ENCODE measurements at places on chromosomes 5 and 9.

DNA sequence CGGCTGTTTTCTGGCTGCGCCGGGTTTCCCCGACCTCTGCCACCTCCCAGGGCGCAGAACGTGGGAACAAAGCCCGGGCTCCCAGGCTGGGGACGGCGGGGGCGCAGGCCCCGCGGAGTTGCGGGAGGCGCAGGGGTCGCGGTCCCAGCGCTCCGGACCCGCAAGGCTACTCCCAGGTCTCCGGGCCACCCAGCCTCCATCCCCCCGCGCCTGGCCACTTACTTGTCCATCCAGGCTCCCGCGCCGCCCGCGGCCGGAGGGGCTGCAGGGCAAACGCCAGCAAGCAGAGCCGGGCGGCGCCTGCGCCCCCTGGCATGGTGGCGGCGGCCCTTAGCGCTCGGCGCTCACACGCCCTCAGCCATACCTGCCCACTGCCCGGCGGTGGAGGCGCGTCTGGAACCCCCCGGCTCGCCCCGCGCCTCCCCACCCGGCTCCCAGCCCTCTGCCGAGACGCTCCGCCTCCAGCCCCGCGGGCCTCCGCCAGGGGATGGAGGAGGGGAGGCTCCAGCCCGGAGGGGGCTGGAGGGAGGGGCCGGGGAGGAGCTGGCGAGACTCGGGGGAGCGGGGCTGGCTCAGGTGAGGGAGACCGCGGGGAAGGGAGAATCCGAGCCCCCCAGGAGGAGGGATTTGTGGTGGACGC, at the start of gene ADAM19:
ADAM19 (minus strand) TSS at position 395 of the 640 bp plus-strand sequence; CDS start at position 316, 79 bp downstream.
- no peak for DNase-seq

GRCh38 chr5:75756211-75756610, 39.0 kb upstream of the POC5 start:
- no peak for DNase-seq

DNA sequence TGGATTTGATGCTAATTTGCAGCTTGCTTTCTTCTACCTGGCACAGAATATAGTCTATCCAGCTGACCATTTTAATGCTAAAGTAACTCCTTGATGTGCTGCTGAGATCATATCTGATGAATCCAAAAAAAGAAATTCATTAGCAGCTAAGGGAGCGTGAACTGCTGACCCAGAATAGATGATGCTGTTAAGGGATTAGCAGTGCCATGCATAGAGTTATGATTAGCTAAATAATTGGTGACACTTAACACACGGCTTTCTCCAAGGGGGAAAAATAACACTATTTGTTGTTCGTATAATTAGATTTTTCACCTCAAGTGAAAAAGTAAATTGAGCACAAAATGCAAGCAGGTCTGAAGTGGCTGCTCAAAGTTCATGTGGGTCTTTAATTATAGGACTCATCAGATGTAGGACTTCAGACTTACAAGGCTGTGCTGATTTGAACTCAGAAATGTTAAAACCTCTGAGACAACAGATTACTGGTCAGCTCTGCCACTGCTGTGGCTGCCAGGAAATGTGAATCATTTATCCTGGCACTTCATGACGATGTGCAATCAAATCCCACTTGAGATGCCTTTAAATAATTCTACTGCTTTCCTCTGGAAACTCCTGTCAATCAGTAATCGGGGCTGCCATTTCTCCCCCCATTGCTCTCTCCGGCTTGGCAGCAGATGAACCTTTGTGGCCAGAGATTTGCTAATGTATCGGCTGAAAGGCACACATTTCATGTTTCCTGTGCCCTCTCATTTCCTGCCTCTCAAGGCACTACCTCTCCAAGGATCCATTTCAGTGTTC, 291.6 kb upstream of the C9orf72 start:
- peak; percentile 41 for DNase-seq

DNA sequence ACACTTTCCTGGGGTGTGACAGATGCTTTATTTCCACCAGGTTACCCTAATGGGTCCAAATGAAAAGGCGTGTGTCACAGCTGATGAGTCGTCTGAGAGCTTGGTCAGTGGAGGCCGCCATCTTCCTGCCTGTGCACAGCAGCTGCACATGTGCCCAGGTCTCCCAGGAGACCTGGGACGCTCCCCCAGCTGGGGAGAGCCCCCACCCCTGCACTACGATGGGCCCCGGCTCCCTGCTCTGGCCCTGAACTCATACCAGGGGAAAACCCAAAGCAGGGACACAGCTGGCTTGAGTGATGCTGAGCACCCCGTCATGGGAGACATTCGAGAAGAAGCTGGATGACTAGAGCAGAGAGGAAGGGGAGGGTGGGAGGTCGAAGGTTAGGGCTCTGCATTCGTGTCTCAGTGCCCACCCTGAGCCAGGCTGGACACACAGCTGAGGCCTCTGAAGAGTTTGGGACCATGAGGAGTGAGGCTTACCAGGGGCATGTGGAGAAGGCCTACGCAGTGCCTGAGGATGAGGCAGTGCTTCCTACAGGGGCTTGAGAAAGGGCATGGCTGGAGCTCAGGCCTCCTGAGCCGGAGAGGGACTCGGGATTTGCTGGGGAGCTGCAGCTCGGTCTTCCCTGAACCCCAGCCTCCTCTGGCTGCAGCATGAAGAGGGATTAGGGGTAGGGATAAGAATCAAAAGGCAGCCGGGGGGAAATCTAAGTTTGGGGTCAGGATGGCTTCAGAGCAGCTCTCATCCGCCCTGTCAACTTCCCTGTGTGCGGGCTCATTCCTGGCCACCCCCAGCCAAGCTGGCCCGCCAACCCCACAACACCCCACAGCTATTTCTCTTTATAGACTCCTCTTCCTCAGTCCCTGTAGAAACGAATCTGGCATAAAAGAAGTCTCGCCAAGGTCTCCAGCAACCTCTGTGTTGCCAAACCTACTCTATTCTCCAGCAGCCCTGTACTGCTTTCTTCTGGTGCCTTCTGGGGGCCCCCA, 42.2 kb upstream of the RNU6ATAC start:
- no peak for DNase-seq

- no peak for DNase-seq
These were observed 56.3 kb upstream of the ARL15 start for GRCh38 chr5:54366707-54367106.

DNA sequence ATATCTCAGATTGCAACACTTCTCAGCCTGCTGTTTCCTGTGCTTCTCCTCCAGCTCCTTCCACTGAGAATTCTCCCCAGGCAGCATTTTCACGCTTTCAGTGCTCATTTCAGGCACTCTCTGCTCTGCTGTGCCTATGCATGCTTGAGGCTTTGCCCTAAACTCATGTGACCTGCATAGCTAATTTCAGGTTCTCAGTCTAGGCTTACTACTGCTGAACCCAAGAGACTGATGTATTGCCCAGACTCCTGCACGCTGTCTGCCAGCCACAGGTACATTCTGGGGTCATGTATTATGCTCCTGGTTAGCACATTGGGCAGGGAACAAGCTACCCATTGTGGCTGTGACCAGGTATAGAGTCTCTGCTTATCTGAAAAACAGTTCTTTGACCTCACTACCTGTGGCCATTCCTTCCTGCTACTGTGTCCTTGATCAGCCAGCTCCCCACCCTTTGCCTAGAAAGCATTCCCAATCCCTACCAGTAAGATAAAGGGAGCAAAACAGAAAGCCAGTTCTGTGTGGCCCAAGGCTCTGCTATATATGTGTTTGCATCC, 34.7 kb downstream of the PIP5K1B start:
- no peak for DNase-seq

DNA sequence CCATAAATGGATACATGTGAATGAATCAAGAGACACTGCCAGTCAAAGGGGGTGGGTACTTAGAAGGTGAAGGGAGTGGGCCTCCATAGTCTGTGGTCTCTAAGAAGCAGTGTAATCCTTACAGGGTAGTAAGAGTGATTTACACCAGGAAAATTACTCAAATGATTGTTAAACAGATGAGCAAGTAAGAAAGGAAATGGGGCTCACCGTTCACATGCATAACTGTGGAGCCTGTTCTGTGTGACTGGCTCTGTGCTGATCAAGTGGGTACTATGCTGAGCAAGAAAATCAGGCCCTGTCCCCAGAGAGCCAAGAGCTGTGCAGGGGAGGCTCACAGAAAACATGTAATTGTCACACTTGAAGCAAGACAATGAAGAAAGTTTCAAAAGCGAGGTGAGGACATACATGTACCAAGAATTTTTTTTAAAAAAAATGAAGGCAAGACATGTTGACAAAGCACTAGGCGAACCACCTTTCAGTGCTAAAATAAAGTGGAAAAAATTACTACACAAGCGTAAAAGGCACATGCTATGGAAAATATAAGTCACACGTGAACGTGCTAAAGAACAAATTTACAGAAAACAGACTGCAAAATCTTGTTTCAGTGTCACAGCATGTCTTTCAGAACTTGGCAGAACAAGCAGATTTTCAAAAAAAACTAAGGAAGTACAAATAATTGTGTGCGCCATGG, 2.5 kb downstream of the BTNL8 start:
- no peak for DNase-seq

DNA sequence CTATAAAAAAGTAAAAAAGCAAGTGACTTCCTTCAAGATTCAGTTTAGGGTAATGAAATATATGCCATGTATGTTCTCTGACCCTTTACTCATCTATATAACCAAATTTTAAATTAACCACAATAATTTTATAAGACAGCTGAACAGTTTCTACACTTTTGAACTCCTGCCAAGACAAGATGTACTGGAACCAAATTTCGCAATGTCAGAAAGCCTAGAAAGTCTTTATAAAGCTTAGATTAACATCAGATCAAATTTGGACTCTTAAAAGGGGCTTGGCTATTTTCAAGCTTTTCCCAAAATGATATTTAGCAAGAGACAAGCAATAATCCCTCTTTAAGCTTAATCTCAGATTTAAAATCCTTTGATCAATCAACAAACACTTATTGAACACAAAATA, 362.6 kb downstream of the PTPRD start:
- DNase-seq = no peak

- peak; percentile 51 for DNase-seq
These were observed 29.9 kb downstream of the COL5A1 start for GRCh38 chr9:134671341-134672113.

DNA sequence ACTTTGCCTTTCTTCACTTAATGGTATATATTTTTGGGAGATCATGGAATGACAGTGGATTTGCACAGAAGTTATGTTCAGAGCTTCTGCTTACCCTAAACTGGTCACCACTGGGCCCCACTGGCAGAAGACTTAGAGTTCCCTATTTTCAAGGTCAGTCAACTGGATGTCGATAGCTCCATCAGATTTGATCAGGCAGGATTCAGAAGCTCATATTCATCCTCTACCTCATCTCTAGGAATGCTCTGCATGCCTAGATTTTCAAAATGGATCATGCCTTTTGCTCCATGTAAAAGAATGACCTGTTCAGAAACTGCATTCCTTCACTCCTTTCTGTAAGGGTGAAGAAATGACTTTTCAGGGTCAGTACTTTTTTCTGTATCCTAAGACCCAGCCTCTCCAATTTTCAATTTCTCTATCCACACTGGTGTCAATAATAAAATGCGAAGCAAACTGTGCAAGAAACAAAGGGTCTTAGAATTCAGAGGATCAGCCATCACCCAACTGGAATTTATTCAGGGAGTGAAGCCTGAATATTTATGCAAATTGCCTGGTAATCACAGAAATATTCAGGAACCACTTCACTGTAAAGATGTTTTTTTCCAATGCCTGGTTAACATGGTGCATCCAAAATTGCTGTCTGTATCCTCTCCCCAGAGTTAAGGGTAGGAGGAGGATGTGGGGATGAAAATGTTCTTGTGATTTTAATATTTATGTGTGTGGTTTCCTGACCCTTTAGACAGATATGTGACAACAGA, 125.4 kb downstream of the DOCK2 start:
- no peak for DNase-seq

DNA sequence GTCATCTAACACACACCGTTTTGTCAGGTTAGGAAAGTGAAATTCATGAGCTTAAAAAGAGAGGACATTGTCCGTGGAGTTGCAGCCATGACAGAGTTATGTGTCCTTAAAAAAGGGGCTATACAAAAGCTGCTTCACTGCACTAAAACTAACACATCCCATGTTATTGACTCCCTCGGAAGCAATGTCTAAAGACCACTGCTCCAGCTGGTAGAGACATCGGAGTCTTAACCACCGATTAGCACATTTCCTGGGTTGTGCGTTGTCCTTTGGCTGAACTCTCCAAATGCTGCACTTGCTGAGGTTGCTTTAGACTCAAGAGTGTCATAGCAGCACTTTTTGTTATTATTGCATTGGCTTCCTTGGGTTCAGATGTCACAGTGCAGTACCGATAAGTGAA, 128.3 kb upstream of the C9orf72 start:
- DNase-seq = peak; percentile 90

DNA sequence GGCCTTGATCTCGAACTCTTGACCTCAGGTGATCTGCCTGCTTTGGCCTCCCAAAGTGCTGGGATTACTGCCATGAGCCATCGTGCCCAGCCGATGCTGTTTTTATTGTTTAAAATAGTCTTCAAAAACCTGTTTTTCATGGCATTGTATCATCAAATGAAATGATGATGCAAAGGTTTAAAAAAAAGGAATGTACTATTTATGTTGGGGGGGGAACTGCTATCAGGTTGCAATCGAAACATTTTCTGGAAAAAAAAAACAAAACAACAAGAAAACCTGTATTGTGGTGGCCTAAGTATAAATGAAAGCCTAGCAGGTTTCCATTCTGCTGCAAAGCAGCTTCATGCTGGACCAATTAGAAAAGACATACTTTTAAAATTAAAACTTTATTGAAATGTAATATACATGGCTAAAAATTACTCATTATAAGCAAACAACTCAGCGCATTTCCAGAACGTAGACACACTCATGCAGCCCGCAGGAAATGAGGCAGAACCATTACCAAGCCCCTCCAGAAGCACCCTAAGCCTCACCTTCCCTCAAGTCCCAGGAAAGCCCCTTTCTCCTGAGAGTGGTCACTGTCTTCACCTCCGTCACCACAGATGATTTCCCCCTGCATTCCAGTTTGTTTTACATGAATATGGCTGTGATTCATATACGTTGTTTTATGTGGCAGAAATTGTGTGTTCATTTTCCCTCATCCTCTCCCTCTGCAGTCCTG, 19.0 kb downstream of the GPR107 start:
- peak; percentile 64 for DNase-seq

DNA sequence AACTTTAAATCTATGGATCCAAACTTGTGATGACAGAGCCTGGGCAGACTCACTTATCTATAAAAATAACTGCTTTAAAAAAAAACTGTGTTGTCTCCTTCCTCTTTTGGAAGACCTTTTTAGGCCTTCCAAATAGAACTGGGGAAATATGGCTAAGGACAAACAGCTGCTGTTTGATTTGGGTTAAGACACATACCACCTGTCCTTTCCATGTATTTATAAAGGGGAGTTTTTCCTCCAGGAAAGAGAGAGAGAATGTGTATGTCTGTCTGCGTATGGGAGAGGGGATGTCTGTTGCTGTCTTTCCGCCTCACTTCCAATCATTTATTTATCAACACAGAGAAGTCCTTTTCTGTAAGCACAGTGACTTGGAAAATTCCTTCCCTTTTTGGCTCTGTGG, 2.8 kb downstream of the ARHGEF37 start:
- no peak for DNase-seq

DNA sequence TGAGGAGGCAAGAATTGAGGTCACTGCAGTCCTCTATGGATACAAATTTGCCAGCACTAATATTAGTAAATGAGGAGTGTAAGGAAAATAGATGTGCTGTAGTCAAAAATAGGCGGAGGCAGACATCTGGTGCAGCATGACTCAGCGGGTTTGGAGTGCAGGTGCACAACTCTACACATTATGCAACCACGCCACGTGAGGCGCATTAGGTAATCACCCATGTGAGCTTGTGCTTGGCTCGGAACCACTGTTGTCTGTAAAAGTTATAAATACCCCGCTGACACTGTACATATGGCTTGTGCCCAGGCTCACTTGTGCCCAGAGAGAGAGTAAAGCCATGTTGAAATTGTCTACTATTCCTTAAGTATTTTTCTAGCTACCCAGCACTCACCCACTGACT, 623.5 kb upstream of the NUDT12 start:
- DNase-seq = peak; percentile 5

All from brain microvascular endothelial cell (primary cell).